ENCODE measurements at places on chromosomes 6 and 20. TPM values are rescaled to one million over a fixed set of nuclear protein-coding genes. Genes with fewer than 3 reads are reported as not detected.

DNA sequence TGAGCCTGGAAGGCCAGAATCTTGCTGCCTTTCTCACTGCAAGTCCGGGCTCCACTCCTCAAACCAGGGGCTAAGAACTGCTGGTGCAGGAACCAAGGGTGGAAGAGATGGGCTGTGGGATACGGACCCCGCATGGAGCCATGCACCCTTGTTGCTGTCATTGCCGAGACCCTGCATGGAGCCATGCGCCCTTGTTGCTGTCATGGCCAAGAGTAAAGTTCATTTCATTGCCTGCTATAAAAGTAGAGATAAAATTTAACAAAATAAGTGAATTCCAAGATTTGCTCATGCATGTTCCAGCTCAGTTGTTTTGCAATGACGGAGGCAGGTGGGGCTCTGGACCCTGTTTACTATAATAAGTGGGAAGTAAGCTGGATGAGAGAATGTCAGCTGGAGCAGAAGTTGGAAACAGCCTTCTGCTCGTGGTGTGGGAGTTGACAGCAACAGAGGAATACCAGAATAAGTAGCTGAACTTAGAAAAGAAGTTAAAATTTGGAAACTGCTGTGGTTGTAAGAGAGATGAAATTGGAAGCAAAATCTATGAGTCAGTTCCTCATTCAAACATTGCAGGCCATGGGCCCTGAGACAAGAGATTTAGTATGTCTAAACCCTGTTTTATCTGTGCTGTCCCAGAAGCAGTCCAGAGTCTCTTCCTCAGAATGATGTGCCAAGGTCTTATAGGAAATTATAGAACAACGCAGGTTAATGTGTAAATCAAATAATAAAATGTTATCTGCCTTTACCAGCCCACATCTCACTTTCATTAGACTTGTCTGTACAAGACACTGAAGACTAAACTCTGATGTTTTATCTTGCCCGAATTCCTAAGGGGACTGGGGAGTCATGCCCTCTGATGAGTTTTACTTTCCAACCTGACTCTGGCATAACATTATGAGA is 15.8 kb upstream of the THBS2 start:
- DNase-seq: no peak

C4B gene
- 57.5 TPM for total RNA-seq

DNA sequence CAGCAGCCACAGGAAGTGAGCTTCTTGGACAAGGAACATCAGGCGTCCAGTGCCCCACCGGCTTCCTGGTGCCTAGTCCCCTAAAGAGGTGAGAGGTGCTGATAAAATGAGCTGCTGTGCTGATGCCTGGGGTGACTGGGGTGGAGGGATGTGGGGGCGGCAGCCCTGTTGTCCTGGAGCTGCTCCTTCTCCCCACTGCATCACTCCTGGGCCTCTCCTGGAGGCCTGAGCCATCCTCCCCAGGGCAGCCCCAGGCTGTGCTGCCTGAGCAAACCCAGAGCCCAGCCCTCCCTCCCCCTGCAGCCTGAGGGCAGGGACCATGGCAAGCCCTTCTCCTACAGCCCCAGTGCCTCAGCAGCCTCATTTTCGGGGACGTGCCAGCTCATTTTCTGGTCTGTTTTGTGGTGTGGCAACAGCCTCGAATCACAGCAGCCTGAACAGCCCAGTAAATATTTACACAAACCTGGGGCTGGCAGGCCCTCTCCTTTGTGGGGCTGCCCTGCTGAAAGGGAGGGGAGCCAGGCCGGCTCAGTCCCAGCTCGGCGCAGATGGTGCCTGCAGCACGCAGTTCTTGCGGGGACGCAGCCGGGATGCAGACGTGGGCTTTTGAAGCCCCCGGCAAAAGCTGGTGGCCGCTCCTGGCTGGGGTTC is 259.9 kb downstream of the DLL1 start:
- DNase-seq: peak; percentile 53

DNA sequence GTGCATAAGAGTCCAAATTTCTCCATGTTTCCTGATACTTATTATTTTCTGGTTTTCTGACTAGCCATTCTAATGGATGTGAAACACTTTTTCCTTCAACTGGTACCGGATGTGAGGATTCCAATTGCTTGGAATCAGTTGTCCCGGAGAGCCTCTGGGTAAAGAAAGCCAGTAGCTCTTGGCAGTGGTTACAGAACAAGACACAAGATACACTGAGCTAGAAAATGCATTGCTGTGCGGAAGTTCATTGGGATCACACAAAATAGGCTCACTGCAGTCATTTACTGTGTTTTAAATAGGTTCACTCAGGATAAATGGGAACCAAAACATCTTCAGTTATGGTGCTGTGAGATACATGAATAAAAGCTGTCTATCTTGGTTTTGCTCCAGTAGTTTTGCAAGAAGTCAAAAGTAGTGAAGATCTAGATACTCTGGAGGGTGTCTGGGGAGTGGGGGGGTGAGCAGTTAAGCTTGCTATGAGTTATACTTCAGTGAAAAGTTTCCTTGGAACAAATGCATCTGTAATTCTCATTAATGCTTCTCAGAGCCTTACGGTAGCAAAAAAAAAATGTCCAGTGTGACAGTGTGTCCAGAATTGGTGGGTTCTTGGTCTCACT is 54.4 kb upstream of the RNF182 start:
- DNase-seq: no peak

CALHM4 gene
- total RNA-seq: not detected

GRCh38 chr6:165675120-165675519 is 12.1 kb upstream of the PDE10A start:
- no peak for DNase-seq

All from hepatocyte (in vitro differentiated cells).